ENCODE measurements at places on chromosomes 7 and 10. TPM values are rescaled to one million over a fixed set of nuclear protein-coding genes. Genes with fewer than 3 reads are reported as not detected.

- no peak for DNase-seq
These were observed 11.1 kb downstream of the PKD1L1 start for GRCh38 chr7:47937065-47937687.

DNA sequence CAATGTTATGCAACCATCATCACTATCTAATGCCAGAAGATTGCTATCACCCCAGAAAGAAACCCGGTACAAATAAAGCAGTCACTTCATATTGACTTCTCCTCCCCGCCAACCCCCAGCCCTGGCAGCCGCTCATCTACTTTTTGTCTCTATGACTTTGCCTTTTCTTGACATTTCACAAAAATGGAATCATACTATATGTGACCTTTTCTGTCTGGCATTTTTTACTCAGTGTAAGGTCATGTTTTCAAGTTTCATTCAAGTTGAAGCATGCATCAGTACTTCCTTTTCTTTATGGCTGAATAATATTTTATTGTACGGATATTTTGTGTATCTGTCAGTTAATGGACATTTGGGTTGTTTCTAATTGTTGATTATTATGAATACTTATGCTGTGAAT lies 28.1 kb downstream of the FHIP2A start:
- DNase-seq: no peak

- DNase-seq: no peak
These were observed 79.1 kb upstream of the RHOBTB1 start for GRCh38 chr10:61023053-61023452.

DNA sequence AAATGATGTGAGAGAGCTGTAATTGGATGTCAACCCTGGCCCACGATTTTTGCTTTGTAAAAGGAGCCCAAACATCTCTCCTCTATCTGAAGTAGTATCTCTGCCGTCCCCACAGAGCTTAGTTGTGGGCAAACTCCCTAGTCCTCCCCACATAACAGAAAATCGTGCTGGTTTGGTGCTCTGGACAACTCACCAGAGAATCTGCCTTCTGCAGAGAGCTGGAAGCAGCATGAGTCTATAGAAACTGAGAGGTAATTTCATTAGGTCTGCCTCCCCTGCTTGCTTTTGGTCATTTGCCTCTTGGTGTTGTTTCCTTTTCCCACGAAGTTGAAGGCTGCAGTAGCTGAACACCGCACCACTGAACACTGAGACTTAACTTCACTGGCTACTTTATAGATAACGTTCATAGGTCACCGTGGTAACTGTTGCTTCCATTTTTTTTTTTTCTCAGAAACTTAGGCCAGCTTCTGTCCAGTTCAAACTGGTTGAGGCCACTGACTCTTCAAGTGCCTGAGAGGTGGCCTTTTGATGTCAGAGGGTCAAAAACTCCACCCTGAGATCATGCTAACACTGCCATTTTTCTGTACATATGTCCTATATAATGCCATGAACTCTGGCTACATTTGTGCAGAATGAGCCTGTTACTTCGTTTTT lies 3.3 kb upstream of the CDCA7L start:
- no peak for DNase-seq

- DNase-seq: no peak
These were observed 64.4 kb upstream of the CARD11 start for GRCh38 chr7:3107889-3108570.

- no peak for DNase-seq
These were observed 85.4 kb downstream of the ICA1 start for GRCh38 chr7:8176370-8177081.

- DNase-seq: no peak
These were observed 26.5 kb downstream of the VPS50 start for GRCh38 chr7:93258661-93259060.

DNA sequence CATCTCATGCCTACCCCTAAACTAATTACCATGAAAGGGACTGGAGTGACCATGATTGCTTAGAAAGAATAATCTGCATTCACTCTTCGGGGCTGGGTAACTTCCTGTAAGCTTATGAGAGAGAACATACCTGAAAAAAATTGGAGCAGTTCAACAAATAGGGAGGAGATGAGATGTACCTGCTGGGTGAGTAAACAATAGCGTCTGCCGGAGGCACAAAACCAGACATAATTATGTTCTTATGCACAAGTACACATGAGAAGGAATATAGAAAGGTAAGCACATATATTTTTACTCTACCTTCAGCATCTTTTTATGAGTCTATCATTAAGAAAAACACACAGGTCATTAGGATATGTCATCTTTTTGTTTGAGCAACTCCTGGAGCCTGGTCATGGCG lies 224.6 kb upstream of the FERD3L start:
- DNase-seq: no peak

CYP26C1 gene
- total RNA-seq: 0.06 TPM

THSD7A gene
- 0.21 TPM for total RNA-seq

CALML5 gene
- not detected for total RNA-seq

ASIC3 gene
- total RNA-seq: 6.2 TPM

NXPH1 gene
- not detected for total RNA-seq
